ENCODE measurements at places on chromosomes 6 and 20.
A peak's percentile ranks its signal among the peaks of the same experiment; 100 is the strongest.

DNA sequence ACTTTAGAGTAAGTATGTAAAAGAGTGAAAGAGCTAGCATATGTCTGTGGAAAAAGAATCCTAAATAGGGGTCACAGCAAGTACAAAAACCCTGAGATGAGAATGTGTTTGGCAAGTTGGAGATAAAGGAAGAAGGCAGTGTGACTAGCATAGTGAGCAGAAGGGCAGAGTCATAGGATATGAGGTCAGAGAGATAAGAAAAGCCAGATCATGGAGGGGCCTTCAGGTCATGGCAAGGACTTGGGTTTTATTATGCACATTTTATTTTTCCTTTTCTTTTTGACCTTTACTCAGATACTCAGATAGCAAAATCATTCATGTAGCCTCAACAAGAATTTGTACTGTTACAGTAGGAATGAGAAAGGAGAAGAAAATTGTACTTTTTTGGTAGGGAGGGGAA is 138.0 kb downstream of the GJA1 start:
- DNase-seq: no peak

DNA sequence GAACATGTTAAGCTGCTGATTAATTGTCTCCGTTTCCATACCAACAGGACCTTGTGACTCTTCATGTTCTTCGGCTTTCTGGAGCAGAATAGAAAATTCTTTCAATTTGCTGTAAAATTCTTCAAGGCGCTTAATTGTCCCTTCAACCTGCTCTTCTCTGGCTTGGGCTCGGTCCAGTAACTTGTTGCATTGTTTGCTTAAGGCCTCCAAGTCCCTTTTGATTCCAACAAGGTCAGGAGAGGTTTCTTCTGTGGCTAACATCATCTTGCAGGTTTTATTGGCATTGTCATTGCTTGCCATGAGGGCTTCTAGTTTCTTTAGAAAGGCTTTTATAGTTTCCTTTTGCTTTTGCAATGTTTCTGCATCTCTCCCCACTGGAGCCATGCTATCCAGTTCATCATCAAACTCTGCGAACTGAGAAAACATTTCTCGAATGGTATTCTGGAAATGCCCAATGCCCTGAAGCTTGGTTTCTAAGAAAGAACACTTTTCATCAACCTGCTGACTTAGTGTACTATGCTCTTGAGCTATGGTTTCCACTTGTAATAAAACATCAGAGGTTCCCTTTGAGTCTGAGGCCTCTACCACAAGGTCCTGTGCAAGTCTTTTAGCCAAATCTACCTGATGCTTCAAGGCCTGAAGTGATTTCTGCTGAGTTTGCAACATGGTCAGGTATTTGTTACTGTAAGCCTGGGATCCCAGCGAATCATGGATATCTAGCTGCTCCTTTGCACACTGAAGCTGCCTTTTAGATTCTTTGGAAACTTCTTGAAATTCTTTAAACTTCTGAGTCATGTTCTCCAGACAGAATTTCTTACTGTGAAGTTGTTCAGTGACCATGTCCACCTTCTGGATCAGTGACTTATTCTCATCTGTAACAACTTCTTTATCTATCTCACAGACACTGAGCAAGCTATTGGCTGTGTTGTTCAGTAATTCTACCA is 90.2 kb downstream of the DST start:
- DNase-seq: no peak

DNA sequence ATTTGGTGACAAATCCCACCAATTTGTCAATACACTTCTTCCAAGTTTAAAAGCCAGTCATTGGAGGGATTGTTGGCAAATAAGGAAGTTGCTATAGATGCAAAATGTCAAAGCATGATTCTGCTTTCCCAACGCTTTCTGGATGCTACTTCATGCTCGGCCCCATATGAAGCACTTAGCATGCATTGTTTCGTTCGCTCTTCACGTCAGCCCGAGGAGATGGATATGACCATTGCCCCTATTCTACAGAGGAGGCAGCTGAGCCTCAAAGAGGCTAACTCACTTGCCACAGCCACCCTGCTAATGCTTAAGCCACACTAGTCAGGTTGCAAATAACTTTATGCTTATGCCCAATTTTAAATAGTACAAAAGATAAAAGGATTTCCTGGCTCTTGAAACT is 2.8 kb upstream of the NXT1 start:
- DNase-seq: no peak

DNA sequence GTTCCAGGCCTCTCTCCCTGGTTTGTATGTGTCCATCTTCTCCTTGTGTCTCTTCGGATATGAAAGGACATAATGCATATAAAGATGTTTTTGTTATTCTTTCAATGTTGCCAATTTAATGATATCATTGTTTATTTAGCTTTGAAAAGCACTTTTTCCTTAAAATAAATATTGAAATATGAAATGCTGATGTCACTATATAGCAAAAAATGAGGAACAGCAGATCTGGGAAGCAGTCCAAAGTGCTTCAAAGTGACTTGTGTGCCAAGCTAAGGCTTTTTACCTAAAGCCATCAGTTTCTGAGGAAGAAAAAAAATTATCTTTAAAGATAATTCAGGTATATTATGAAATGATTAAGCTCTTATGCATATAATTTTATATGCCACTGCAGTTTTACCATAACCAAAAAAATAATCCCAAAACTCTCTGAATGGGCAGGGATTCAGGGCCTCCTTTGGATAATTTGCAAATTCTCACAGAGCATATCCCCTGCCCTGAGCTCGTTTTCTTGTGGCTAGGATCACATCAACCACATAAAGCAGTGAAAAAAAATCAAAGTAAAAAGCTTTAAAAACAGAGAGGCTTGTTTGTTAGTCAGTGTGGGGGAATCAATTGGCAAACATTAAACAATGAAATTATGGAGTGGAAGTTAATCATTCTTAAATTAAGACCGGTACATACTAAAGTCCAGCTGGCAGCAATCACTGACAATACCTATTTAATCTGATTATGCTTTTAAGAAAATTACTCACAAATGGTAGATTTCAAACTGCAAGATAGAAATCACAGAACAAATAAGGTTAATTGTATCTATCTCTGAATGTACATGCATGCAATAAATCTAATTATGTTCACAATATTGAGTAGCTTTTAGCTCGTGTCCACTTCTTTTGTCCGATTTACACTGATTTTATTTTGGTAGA is 1027.9 kb upstream of the ADGRB3 start:
- peak; percentile 51 for DNase-seq

- DNase-seq: no peak
Observed at GRCh38 chr20:59583428-59584277, 20.7 kb upstream of the PHACTR3 start.

- no peak for DNase-seq
Observed at GRCh38 chr6:144488590-144488989, 203.5 kb downstream of the UTRN start.

DNA sequence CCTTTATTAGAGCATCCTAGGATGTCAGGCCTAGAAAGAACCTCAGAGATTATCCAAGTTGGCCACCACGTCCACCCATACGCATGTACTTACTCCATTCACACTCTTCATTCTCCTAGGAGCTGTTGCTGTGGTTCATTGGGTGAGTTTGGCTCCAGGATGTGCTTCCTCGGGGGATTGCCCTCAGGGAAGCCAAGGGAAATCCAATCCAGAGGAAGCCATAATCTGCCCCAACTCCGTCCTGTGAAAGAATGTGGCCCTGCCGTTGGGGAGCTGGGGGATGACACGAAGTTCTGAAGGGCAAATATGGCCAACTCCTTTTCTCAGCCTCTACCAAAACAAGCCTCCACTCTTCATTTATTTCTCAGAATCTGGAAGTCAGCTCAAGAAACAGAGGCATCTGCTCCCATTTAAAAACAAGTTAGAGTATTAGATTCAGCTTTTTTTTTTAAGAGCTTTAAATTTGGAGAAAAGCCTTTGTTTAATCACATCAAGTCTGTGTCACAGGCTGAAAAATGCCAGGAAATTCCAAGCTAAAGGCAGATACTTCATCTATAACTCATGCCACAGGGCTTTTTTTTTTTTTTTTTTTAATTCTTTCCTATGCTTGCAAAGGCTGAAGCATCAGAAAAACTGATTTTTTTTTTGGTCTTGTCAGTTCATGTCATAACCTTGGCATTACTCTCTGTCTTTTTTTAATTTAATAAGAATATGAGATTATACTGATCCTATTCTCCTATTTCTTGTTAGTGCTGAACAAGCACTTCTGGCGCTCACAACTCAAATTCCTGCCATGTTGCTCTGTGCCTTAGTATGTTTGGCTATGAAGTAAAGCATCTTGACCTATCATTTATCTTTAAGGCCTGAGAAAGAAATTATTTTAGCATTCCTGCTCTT is 480.9 kb upstream of the MARCKS start:
- peak; percentile 64 for DNase-seq

GRCh38 chr6:154925130-154925529 is 70.0 kb upstream of the TIAM2 start:
- no peak for DNase-seq

GRCh38 chr6:36357872-36358225 is 21.2 kb upstream of the BNIP5 start:
- no peak for DNase-seq

- DNase-seq: no peak
Observed at GRCh38 chr6:120608826-120609225, 725.5 kb downstream of the TBC1D32 start.

DNA sequence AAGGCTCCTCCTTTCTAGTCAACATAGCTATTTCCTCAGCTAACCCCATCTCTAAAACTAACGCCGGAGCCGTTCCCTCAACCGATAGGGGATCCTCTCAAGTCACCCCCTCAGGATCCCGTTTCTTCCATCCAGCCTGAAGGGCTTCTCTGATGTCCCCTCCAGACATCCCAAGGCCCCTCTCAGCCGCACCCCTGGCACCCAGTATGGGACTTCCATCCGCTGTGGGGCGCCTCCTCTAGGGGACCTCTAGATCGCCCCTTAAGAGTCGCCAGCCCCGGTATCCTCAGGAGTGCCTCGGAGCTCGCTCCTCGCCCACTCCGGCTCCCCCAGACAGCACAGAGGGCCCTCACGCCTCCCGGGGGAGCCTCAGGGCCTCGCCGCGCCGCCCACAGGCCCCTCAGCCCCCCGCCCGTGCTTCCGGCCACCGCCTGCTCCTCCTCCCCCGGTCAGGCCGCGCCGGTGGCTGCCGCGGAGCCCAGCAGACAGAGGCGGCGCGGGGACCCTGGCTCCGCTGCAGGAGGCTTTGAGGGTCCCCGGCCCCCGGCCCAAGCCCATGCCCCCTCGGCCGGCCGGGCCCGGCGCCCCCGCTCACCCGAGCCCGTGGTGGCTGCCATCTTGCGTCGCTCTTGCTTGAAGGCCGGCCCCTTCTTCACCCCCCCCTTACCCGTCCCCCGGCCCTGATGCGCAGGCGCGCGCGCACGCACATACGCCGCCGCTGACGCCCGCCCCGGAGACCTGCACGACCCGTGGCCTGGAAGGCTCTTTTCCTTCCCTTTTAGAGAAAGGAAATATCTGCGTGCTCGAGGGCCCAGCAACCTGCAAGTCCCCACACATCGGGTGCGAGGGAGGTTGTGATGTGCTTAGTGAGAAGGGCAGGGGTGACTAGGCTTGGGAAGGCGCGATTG is at the start of gene UBE2V1:
UBE2V1 (minus strand) TSS at position 639 of the 908 bp plus-strand sequence; CDS start at position 617, 22 bp downstream.
- peak; percentile 96 for DNase-seq

- no peak for DNase-seq
Observed at GRCh38 chr6:49416195-49416594, 46.9 kb downstream of the MMUT start.

DNA sequence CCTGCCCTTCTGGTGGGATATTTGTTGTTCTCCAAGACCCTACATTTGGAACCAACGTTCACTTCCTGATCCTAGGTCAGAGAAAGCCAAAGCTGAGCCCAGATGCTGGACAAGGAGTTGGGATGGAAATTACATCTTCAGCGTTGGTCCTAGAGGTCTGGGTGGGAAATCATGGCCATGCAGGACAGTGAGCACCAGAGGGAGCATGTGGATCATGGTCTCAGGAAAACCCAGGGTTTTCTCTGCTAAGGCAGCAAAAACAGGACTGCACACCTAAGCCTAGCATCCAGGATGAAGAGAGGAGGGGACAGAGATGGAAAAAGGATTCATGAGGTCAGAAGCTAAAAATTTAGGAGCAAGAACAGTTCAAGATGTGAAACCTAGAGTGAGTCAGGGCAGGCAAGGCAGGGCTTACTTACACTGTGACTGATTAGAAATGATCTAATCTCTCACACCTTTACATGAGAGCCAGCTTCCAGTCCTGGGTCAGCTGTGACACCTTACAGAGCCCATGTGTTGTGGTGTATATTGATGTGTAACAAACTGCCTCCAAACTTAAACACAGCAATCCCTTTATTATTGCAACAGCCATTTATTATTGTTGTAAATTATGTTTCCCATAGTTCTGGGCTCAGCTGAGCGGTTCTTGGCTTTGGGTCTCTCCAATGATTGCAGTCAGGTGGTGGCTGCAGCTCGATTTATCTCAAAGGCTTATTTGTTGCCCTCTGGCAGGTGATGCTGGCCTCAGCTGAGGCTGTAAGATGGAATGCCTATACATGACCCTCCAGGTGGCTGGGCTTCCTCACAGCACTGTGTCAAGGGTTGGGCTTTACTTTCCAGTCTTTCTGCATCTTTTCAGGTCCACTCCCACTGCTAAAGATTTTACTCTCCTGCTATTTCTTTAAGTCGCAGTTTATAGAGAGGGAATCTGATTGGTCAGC is 6.5 kb downstream of the C20orf202 start:
- DNase-seq: no peak

- DNase-seq: no peak
Observed at GRCh38 chr6:27577922-27578321, 105.0 kb upstream of the ZNF184 start.

GRCh38 chr6:165605901-165606739 is 56.9 kb downstream of the PDE10A start:
- no peak for DNase-seq

DNA sequence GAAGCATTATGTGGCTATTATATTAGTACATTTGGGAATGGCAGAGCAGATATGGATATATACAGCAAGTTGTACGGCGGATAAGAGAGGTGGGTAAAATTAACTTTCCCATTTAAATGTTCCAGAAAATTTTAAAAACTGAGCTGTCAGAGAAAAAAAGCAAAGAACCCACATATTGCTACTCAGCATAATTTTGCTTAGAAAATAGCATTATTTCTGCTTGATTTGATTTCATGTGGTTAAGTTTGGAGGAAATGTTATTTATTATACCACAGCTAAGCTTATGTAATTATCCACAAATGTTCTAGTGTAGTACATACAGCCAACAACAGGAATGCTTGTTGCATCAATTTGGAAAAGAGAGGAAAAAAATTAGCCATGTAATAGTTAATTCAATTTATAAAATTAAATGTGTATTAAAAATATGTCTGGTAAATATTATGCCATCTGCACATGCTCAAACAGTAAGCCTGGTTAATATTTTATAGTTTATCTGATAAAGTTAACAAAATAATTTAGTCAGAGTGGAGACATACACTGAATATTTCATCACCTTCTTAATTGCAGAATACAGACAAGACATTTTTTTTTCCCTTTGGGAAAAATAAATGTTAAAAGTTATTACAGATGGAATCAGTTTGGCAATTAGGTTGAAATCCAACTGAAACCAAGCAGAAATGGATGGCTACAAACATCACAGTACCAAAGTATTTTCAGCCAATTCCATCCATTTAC is 172.1 kb upstream of the ID4 start:
- peak; percentile 18 for DNase-seq

GRCh38 chr6:166936079-166936787 is 20.1 kb downstream of the RNASET2 start:
- DNase-seq: no peak

Data from eye (tissue), 1 donor.